ENCODE measurements at places on chromosomes 11 and 22.

- DNase-seq = no peak
Measured at GRCh38 chr22:17137170-17137569, 16.0 kb upstream of the TMEM121B start.

GRCh38 chr11:126366064-126366822 is 10.8 kb downstream of the ST3GAL4 start:
- DNase-seq = no peak

DNA sequence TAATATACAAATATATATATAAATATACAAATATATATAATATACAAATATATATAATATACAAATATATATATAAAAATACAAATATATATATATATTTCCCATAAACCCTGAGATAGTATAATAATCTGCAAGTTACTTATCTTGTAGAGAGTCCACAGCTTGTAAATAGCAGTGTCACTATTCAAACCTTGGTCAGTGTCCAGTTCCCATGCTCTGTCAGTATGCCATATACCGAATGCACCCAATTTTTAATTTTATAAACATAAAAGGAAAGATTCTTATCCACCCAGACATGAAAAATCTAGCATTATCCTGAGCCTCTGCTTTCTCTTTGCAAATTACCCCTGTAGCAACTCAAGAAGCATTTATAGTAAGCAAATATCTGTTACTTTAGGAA is 21.6 kb upstream of the CTSC start:
- no peak for DNase-seq

GRCh38 chr11:92845805-92846204 is 123.6 kb upstream of the MTNR1B start:
- DNase-seq = no peak

DNA sequence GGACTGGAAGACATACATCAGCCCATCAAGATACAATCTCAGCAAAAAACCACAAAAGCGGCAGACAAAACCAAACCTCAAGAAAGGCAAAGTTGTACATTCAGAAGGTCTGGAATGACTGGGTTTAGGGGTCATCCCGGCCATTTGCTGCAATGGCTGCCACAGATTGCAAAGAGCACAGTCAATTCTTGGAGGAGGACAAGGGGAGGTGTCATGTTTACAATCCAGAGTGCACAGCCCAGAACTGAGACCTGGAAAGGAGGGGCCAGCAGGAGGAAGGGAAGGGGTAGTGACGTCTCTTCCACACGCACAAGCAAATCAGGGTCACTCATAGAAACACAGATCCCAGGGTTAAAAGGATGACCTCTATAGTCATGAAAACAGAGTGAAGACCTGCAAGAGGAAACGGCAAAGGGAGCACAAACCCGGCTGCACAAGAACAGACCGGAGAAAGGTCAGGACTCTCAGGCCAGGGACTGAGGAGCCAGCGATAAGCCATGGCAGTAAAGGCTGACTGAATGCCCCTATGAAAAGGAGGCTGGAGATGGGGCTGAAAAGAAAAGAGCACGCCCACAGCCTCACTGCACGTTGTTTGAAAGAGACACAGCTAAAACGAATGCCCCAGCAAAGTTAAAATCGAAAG is 18.2 kb upstream of the MUC5AC start:
- no peak for DNase-seq

DNA sequence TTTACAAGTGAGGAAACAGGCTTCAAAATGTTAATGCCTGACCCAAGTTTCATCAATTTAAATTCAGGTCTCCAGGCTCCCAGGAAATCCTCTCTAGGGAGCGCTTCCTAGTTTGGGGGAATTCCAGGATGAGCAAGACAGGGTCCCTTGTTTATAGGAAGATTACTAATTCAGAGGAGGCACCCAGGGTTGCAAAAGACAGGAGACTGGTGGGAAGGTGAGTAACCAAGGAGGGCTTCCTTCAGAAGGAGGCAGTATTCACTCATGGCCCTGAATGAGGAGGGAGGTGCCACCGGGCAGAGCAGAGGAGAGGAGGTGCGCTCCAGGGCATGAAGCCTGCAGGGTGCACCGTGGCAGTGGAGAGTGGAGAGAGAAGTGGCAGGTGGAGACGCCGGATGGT is 1.6 kb downstream of the TMEM132A start:
- DNase-seq = no peak

GRCh38 chr11:65382804-65383368 is 440 bp upstream of the SLC25A45 start:
- no peak for DNase-seq

GRCh38 chr11:117900121-117900648 is 23.7 kb upstream of the FXYD6 start:
- no peak for DNase-seq

GRCh38 chr11:36139767-36140166 is 149.5 kb downstream of the COMMD9 start:
- DNase-seq = no peak

DNA sequence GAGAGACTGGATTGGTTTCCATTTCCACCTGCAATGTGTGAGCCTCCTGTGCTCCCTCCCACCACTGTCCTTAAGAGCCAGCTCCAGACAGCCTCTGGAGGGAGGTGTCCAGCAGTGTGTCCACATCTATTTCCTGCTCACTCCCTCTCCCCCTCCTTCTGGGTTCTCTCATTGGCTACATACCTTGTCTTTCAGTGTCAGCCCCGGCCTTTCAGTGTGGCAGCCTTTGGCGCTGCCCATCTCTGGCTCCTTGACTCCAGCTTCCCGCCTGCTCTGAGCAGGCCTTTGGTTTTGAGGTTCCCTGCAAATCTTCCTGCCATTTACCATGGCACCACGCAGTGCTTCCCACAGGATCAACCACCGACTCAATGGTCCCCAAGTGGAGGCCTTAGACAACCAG is 19.0 kb upstream of the PTPRJ start:
- DNase-seq = no peak

GRCh38 chr11:79768343-79768742 is 327.5 kb upstream of the TENM4 start:
- DNase-seq = no peak

DNA sequence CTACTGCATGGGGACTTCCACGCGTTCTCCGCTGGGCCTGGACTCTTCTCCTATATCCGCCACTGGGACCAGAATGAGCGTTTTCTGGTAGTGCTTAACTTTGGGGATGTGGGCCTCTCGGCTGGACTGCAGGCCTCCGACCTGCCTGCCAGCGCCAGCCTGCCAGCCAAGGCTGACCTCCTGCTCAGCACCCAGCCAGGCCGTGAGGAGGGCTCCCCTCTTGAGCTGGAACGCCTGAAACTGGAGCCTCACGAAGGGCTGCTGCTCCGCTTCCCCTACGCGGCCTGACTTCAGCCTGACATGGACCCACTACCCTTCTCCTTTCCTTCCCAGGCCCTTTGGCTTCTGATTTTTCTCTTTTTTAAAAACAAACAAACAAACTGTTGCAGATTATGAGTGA is 7.7 kb downstream of the SLC3A2 start:
- DNase-seq = no peak

DNA sequence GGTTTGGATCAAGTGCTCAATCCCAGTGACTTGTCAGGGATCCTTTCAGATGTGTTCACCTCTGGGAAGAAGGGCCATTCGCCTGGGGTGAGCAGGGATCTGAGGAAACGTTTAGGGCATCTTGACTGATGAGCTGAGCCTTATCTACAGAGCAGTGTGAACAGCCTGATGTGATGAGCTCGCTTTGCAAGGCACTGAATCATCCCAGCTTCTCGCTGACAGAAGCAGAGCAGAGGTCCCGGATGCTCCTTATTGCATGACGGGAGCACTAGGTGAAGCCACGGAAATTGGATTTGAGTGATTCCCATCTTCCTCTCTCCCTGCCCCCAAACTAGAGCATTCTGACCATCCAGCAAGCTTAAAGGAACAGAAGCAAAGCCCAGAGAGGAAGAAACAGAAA is 46.5 kb downstream of the SEZ6L start:
- no peak for DNase-seq

DNA sequence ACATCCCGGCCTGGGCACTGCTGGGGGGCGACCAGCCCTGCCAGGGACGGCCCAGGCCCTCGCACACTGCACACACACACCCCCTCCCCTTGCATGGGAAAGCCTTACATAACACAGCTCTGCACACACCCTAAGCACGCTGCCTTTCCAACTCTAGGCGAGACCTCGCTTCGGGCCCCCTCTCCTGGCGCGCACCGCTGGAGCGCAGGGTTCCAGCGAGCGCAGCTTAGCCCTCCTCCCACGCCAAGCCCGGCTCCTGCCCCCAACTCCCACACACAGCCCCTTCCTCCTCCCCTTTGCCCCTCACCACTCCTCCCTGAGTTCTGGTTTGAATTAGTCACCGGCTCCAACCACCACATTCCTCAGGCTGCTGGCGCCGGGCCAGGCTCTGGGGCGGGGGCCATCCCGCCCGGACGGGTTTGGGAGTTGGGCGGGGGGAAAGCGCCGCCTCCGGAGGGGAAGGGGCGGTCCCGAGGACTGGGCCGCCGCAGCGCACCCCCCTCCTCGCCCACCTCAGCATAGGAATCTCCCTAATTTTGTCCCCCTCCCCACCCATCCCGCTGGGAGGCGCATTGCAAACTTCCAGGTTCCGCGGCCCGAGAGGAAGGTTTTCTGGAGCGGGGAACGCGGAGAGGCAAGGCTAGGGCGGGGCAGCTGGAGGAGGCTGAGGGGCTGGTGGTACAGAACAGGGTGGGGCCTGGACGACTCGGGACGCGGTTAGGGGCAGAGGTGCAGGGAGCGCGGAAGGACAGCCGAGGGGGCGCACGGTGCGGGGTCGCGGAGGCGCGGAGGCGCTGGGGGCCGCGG is 966 bp downstream of the AHNAK start:
- DNase-seq = peak; percentile 56

- no peak for DNase-seq
Measured at GRCh38 chr11:105334025-105334714, 194.6 kb upstream of the CARD18 start.

DNA sequence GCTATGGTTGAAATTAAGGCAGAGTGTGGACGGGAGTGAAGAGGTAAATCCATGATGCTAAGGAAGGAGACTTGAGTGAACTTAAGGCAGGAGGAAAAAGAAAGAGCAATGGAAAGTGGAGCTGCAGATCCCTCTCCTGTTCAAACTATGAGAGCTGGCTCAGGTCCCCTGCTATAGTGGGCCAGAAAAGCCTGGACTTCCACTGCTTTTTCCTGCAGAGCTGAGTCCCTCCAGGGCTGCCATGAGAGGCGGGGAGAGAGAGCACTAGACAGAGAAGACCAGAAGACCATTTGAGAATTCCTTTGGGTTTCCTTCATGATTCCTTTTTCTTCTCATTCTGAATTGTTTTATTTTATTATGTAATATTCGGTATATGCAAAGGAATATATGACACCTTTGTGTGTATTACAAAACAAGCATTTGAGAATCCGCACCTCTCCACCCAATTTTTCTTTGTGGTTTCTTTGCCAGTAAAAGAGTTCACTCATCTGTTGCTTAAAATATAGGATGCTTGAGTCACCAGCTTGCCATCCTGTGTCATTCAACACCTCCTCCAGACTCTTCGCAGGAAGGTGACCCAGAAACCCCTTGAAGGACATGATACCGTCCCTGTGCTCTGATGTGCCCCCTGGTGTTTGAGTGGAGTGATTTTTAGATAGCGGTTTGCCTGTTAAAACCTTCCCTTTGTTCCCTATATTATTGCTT is 24.4 kb downstream of the SREBF2 start:
- DNase-seq = peak; percentile 84

GRCh38 chr22:47355776-47356510 is 593.5 kb downstream of the TBC1D22A start:
- DNase-seq = no peak

DNA sequence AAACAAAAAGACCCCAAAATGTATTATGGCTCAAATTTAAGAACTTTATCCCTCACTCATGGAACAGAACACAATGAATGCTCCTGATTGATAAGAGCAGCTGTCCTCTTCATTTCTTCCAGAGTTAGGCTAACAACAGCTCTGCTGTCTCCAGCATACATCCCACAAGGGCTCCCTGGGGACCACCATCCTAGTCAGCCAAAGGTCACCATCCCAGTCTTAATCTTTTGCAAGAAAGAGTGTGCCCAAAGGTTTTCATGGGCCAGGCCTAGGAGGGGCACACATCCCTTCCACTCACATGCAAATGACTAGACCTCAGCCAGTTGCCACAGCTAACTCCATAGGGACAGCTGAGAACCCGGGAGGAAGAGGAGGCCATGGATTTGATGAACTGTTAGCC is 555.3 kb downstream of the BUD13 start:
- DNase-seq = no peak

- DNase-seq = no peak
Measured at GRCh38 chr11:17021511-17021910, 7.3 kb upstream of the PLEKHA7 start.

- no peak for DNase-seq
Measured at GRCh38 chr22:29569011-29569678, 11.8 kb downstream of the NIPSNAP1 start.

GRCh38 chr11:11743216-11743615 is 98.6 kb upstream of the USP47 start:
- DNase-seq = no peak

GRCh38 chr11:106271686-106272085 is 194.2 kb downstream of the AASDHPPT start:
- DNase-seq = no peak

Measured in CD4-positive, alpha-beta T cell treated with Interleukin-6 at 100 ng/mL for 8 hours (primary cell).